Heart right ventricle (tissue), 16 donors: ENCODE measurements at places on chromosomes 2 and 18. TPM values are rescaled to one million over a fixed set of nuclear protein-coding genes. Genes with fewer than 3 reads are reported as not detected.

DNA sequence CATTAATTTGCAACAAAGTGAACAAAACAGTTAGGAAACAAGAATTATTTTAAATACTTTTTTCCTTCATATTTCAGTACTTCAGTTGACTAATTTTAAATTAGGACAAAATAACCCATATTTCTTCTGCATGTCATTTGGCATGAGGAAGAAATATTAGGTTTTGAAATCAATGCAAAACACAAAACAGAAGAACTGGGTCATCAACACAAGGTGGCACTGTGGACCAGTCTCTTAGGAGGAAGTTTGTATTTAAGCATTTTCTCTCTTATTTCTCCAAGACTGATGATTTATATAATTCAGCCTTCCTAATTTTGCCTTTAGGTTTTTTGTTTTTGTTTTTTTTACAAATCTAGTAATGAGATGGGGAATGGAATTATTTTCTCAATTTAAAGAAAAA, 352.8 kb upstream of the KCNH7 start:
- no peaks in the 10 kb centered on the region for H3K27me3 ChIP-seq
- DNase-seq = no peak
- no peak overlapping the region for H3K4me3 ChIP-seq
- no peak overlapping the region for H3K27ac ChIP-seq
- no peaks in the 10 kb centered on the region for H3K4me1 ChIP-seq

- peaks cover 6% of the 10 kb centered on the region for H3K4me1 ChIP-seq
- no peaks in the 10 kb centered on the region for H3K36me3 ChIP-seq
- DNase-seq = no peak
- no peak overlapping the region for H3K27ac ChIP-seq
Measured at GRCh38 chr2:5673145-5674025, 18.8 kb upstream of the SOX11 start.

DNA sequence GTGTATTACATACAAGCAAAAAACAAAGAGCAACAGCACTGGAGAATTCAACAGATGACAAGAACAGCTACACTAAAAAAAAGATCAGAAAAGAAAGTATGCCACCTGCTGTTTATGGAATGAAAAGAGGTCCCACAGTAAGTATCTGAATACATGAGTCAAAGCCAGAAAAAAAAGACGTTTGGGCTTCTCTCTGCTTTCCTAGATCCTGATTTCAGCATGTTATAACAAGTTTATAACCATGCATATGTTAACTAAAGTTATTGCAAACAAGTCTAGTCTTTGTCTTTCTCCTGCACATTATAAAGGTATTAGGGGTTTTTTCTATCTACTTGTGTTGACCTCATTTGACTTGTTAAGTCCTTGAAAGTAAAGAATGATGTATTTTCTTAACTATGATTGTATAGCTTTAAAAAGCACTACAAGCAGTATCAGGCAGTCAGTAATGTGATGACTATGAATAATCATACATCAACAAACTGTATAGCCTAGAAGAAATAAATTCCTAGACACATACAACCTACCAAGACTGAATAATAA, 108.5 kb upstream of the COL5A2 start:
- H3K27me3 ChIP-seq = no peaks in the 10 kb centered on the region
- H3K27ac ChIP-seq = peak overlapping the region; percentile 59
- no peaks in the 10 kb centered on the region for H3K4me1 ChIP-seq

DNA sequence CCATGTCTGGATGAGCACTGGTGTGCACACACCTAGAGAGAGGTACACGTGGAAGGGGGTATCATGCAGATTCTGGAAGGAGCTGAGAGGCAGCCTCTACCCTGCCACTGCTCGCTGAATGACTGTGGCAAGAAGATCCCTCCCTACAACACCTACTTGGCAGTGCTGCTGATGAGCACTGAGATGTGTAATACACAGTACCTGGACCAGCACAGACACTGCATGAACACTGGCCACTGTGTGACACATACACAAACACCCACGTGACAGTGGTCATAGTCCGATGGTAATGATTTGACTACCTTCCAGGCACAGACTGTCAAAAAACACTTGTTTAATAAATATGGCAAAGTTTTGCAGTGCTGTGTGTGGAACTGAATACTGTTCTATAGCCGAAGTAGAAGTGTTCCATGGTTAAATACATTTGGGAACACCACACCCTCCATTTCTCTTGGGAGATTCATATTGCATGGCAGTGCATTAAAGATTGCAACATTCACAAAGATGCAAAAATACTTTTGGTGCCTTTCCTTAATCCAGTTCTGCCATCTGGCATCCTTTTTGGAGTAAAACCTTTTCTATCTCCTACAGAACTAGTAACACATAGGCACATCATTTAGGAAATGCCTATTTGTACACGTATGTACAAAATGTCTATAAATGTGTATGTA, 29.6 kb downstream of the MRPS5 start:
- no peak overlapping the region for H3K4me3 ChIP-seq
- DNase-seq = no peak
- H3K27me3 ChIP-seq = no peaks in the 10 kb centered on the region

- H3K27me3 ChIP-seq = no peaks in the 10 kb centered on the region
- peak overlapping the region; percentile 26 for H3K4me3 ChIP-seq
- no peak overlapping the region for H3K27ac ChIP-seq
- no peaks in the 10 kb centered on the region for H3K36me3 ChIP-seq
- no peaks in the 10 kb centered on the region for H3K4me1 ChIP-seq
Measured at GRCh38 chr2:47520825-47521665, 118.1 kb downstream of the MSH2 start.

- no peak overlapping the region for H3K27ac ChIP-seq
- H3K27me3 ChIP-seq = no peaks in the 10 kb centered on the region
- H3K4me3 ChIP-seq = no peak overlapping the region
- no peaks in the 10 kb centered on the region for H3K4me1 ChIP-seq
Measured at GRCh38 chr18:79910563-79911343, 40.7 kb downstream of the SLC66A2 start.

DNA sequence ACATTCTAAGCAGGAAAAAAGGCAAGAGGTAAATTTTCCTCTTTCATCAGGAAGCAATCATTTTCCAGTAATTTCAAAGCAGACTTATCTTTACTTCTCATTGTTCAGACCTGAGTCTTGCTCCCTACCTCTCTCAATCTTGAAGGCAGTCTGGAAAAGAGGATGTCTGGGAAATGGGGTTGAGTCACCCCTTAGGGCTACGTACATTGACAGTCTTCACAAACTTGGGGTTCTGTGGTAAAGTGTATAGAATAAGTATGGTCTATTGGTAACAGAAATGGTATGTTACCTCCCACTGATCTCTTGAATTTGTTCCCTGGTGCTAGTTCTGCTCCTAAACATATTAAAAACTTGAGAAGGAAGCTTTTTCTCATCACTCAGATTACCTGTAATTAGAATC, 361.3 kb downstream of the SS18 start:
- peaks cover 16% of the 10 kb centered on the region for H3K27me3 ChIP-seq
- no peaks in the 10 kb centered on the region for H3K4me1 ChIP-seq
- DNase-seq = no peak
- no peak overlapping the region for H3K4me3 ChIP-seq
- H3K27ac ChIP-seq = no peak overlapping the region
- H3K36me3 ChIP-seq = no peaks in the 10 kb centered on the region

DNA sequence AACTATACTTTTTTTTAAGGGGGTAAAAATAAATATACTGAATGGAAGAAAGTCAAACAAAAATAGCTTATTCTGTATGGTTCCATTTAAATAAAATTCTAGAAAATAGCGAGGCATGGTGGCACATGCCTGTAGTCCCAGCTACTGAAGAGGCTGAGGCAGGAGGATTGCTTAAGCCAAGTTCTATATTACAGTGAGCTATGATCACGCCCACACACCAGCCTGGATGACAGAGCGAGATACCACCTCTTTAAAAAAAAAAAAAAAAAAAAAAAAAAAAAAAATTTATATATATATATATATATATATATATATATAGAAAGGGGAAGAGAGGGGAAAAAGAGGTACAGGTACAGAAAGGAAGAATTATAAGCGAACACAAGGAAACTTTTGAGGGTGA, 77.7 kb downstream of the MEMO1 start:
- no peaks in the 10 kb centered on the region for H3K27me3 ChIP-seq
- DNase-seq = no peak
- no peaks in the 10 kb centered on the region for H3K36me3 ChIP-seq
- no peaks in the 10 kb centered on the region for H3K4me1 ChIP-seq
- no peak overlapping the region for H3K4me3 ChIP-seq

- peaks cover 10% of the 10 kb centered on the region for H3K4me1 ChIP-seq
- no peak overlapping the region for H3K4me3 ChIP-seq
- peaks cover 5% of the 10 kb centered on the region for H3K27me3 ChIP-seq
- no peak for DNase-seq
- no peaks in the 10 kb centered on the region for H3K36me3 ChIP-seq
- no peak overlapping the region for H3K27ac ChIP-seq
Measured at GRCh38 chr18:77203071-77203470, 46.6 kb upstream of the GALR1 start.

DNA sequence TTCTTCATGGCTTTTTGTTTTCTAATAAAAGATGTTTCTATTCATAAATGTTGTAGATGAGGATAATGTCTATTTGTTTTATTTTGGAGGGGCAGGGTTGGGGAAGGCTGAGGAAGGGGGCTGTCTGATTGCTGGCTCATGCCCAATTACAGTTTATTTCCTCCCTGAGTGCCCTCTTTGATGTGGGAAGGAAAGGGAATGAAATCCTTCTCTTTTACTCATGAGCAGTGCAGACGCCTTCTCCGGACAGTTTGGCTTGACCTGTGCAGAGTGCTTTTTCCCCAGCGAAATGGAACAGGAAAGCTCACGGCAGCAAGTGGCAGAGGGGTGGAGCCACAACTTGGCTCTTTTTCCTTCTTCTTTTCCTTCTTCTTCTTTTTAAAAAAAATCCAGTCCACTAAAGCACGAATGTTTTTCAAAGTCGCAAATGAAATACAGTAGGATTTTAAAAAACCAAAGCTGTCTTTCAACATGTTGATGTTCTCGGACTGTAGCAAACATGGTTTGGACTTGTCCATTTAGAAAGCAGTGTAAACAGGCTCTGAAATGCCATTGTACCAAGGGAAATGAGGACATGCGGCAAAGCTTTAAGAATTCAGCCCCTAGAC, 34.5 kb downstream of the RAB31 start:
- no peaks in the 10 kb centered on the region for H3K36me3 ChIP-seq
- H3K4me1 ChIP-seq = peaks cover 8% of the 10 kb centered on the region
- no peak overlapping the region for H3K4me3 ChIP-seq
- H3K27ac ChIP-seq = peak overlapping the region; percentile 4
- H3K27me3 ChIP-seq = no peaks in the 10 kb centered on the region

GRCh38 chr2:62304429-62305417, 108.8 kb downstream of the B3GNT2 start:
- H3K27ac ChIP-seq = peak overlapping the region; percentile 41
- DNase-seq = peak; percentile 72
- H3K36me3 ChIP-seq = no peaks in the 10 kb centered on the region

The PPP4R3B gene
- 10.9 TPM for polyA plus RNA-seq

The FAM237A gene
- polyA plus RNA-seq = not detected

The LOXHD1 gene
- polyA plus RNA-seq = 0.19 TPM

The EML6 gene
- polyA plus RNA-seq = 0.07 TPM
